A549 treated with CORT108297 at 1 μM for 4 hours (cell line): ENCODE measurements at places on chromosomes 13 and 19. TPM values are rescaled to one million over a fixed set of nuclear protein-coding genes. Genes with fewer than 3 reads are reported as not detected.

DYRK1B gene
- 19.2 to 25.4 TPM (median 24.6 TPM) in 5 replicates for total RNA-seq

ATP1A3 gene
- 3.6 to 5.7 TPM (median 5.3 TPM) in 5 replicates for total RNA-seq

KL gene
- total RNA-seq: 0.03 to 0.07 TPM (median 0.04 TPM) in 4 of 5 replicates, not detected in the other

NAPSA gene
- 1.2 to 1.6 TPM (median 1.3 TPM) in 5 replicates for total RNA-seq

CEACAM8 gene
- not detected in 5 replicates for total RNA-seq

KLF1 gene
- 0.05 to 0.09 TPM (median 0.06 TPM) in 3 of 5 replicates, not detected in the others for total RNA-seq

SPACA4 gene
- 0.20 TPM in 1 of 5 replicates, not detected in the others for total RNA-seq

DLEU7 gene
- not detected in 5 replicates for total RNA-seq
